NCI-H1105 (cell line): ENCODE measurements at places on chromosomes 1 and 21.

- no peak for DNase-seq
Observed at GRCh38 chr1:85427331-85427730, 37.6 kb downstream of the DDAH1 start.

- DNase-seq, result no peak
Observed at GRCh38 chr21:31429506-31429905, 85.4 kb upstream of the TIAM1 start.

GRCh38 chr1:32358435-32358834, 3.9 kb downstream of the FAM229A start:
- DNase-seq, result no peak

- no peak for DNase-seq
Observed at GRCh38 chr1:171286032-171286705, 27.8 kb upstream of the FMO4 start.

GRCh38 chr1:89659322-89660081, 26.6 kb downstream of the LRRC8C start:
- no peak for DNase-seq

- no peak for DNase-seq
Observed at GRCh38 chr1:178057912-178058534, 35.9 kb upstream of the RASAL2 start.

- peak; percentile 61 for DNase-seq
Observed at GRCh38 chr1:18109058-18109755, 1.6 kb downstream of the IGSF21 start.

DNA sequence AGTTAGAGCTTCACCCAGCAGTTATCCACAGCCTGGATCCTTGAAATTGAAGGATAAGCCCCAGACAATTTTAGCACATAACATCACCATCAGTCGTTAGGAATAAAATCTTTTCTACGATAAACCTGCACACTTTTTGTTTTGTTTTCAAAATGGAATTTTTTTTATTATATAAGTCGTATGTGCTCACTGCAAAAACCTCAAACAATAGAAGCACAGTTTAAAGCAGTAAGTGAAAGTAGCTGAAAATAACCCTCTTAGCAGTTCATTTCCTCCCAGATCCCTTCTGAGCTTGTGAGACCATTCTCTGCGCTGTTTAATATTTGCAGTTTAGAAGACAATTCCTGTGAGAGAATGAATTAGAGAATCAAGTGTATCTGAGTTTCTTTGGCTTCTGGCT, 38.3 kb downstream of the ELK4 start:
- DNase-seq, result no peak

DNA sequence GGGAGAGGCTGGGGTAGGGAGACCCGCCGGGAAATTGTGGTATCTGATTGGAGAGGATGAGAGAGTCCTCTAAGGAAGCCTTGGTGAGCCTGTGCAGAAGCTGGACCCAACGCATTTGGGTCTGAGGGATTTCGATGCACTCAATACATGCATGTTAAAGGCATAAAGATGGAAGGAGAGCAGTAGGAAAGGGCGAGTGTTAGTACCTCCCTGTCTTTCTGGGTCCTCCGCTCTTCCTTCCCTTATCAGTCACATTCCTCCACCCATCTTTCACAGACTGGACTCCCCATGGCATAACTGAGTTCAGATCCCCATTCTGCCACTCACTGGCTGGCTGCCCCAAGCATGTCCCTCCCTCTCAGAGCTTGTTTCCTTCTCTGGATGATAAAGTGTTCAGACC, 7.3 kb downstream of the RGS16 start:
- DNase-seq, result no peak

DNA sequence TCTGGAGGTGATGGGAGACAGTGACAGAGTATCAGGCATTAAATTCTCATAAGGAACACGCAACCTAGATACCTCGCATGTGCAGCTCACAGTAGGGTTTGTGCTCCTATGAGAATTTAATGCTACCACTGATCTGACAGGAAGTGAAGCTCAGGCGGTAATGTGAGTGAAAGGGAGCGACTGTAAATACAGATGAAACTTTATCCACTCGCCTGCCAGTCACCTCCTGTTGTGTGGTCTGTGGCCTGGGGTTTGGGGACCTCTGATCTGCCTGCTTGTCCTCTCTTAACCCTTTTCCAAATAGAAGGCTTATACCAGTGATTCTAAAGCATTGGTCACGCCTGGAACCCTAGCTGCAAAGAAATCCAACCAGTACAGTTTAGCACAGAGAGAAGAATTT, 15.3 kb downstream of the GABPA start:
- DNase-seq, result no peak

- no peak for DNase-seq
Observed at GRCh38 chr1:116390195-116390594, 17.2 kb downstream of the ATP1A1 start.

- DNase-seq, result no peak
Observed at GRCh38 chr1:52426371-52426770, 22.0 kb downstream of the PRPF38A start.

DNA sequence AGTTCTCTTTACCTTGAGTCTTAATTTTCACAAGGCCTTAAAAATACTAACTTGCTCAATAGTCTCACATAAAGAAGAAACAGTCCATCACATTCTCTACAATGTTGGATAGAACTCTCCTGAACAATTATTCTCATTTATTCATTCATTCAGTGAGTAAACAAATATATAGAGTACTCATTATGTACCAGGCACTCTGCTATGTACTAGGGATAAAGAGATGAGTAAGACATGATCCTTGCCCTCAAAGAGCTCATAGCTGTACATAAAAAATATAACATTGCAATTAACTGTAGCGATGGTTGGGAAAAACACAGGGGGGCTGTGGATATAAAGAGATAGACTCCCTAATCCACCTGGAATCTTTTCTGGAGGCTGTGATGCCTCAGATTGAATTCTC, 586.9 kb upstream of the BEND5 start:
- no peak for DNase-seq

GRCh38 chr1:84236256-84236655, 65.3 kb upstream of the SAMD13 start:
- DNase-seq, result no peak

DNA sequence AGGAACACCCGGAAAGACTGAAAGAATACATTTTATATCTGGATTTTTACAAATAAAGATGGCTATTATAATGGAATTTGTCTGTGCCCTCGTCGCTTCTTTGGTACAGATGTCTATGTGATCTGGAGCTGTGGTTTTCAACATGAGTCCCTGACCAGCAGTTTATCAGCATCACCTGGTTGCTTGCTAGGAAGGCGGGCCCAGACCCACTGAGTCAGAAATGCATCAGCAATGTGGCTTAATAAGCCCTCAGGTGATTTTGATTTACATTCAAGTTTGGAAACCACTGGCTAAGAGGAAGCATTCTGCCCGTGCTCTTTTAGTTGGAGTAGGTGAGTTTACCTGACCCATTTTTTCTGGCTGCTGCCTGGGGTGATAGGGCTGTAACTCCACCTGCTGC, 31.7 kb downstream of the ATP1A1 start:
- DNase-seq, result no peak

DNA sequence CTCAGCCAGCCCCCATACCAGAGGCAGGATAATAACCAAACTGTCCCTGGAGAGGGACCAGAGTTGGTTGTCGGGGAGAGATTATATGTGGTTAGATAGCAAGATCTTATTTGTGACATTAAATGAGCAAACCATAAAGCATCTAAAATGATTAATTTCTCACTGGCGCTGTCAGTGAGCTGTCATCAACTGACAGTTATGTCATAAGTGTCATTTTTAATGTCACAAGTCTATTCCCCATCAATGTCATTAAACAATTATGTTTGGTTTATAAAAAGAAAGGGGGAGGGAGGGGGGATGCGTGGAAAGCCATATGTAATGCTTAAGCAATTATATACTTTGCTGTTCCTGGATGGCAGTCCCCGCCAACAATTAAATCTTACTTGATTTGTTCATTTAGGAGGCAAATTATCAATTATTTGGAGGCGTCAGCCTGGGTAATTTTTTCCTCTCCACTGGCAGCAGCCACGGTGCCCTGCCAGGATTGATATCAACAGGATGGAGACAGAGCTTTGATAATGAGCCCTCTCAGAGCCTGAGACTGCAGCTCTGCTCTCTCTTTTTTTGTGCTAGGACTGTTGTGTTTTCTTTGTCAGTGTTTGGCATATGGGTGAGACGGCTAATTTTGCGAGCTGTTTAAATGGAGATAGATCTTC, 333.6 kb upstream of the CAMK1G start:
- DNase-seq, result peak; percentile 91

- DNase-seq, result no peak
Observed at GRCh38 chr1:26016953-26017545, 4.5 kb upstream of the EXTL1 start.

DNA sequence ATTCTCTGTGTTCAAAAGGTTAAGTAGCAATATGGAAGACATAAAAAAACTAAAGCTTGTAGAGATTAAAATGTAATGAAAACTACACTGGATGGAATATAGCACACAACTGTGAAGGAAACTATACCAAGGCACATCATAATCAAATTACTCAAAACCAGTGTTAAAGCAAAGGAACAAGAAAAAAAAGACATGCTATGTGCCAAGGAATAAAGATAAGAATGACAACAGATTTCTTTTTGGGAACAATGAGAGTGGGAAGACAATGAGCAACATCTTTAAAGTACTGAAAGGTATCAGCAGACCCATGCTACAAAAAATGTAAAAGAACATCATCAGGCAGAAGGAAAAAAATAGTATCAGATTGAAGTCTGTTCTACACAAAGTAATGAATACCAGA, 157.8 kb downstream of the VPS13D start:
- DNase-seq, result no peak

- no peak for DNase-seq
Observed at GRCh38 chr1:200053646-200054045, 26.1 kb downstream of the NR5A2 start.

DNA sequence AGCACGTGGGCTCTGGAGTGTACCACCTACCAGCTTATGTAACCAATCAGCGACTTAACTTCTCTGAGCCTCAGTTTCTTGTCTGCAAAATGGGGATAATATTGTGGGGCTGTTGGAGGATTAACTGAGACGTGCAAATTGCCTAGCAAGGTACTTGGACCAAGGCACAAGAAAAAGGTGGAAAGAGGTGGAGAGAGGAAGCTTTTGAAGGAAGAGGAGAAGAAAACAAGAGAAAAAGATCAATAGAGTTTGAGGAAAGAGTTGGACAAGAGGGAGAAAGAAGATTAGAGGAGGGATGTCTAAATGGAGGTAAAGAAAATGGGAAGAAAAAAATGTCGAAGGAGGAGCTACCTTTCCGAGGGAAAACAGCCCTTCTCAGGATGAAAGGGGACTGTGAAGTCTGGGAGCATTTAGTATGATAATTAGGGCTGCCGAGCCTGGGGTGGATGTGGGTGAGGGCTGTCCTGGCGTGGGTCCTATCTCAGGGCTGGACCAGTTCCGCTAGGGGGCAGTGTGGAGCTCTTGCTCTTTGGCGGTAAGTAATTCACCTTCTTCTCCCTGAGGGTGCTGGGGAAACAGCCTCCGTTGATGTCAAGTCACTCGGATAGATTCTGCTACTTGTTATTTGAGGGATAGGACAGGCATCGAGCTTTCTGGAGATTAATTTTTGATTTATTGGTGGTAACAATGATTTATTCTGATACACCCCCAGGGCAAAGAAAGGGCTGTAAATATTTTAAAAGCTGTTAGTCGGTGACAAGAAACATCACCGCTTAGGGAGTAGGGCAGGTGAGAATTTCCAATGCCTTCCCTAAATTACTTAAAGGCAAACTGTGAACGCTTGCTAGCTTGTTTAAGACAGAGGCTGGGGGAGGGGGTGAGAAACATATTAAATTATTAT, 79.0 kb upstream of the NFASC start:
- DNase-seq, result peak; percentile 43

DNA sequence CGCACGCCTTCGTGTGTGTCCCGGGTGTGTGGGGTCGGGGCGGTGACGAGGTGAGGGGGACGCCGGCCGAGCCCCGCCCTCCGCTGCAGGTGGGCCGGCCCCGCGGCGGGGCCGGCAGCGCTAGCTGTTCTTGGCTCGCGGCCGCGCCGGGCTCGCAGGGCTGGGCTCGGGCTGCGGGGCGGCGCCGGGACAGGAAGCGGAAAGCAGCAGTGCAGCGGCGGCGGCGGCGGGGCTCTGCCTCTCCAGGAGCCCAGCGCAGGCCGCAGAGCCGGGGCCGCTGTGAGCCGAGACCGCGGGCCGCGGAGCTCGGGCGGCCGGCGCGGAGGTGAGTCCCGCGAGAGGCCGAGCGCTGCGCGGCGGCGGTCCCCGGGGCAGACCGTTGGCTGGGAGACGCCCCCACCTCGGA, at the start of gene VANGL1:
VANGL1 (plus strand) TSS at position 209 of the 406 bp plus-strand sequence. CDS start 9,444 bp downstream, outside the sequence.
- peak; percentile 39 for DNase-seq

DNA sequence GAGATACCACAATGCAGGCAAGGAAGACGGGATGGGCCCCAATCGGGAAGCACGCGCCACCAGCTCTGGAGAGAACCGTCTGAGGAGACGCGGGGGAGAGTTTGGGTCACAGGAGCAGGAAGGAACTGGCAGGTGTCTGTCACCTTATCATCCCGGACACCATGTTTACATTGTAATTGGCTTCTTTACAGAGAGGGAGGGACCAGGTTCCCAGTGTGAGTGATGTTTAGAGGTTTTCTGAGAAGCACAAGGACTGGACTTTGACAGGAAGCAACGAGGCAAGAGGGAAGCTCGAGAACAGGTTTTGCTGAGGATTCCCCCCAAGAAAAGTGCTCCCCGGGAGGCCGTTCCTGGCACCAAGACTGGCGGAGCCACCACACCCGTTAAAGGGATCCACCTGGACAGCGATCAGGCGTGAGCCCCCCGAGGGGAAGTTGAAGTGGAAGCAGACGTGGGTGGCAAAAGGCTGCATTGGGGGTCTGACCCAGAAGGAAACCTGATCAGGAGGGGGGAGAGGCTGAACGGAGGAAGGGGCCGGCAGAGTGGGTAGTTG, 957 bp downstream of the EPS15 start:
- peak; percentile 61 for DNase-seq

DNA sequence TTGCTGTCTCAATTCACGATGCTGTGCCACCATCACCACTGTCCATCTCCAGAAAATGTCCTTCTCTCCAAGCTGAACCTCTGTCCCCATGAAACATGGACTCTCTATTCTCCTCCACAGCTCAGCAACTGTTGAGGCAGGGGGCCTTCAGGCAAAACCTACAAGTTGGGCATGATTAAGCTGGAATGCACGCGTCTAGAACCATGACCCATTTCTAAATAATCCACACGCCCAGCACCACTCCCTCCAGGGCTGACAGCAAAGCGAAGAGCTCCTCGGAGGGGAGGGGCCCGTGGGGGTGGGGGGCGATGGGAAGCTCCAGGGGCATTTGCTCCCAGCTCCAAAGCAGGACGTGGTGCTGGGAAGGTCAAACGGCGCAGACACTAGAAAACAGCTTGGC, 3.3 kb upstream of the HES5 start:
- DNase-seq, result no peak
